Suprapubic skin (tissue), 4 donors: ENCODE measurements at places on chromosomes 7 and 10.

- no peak for DNase-seq
Measured at GRCh38 chr10:132723330-132723970, 62.5 kb downstream of the NKX6-2 start.

DNA sequence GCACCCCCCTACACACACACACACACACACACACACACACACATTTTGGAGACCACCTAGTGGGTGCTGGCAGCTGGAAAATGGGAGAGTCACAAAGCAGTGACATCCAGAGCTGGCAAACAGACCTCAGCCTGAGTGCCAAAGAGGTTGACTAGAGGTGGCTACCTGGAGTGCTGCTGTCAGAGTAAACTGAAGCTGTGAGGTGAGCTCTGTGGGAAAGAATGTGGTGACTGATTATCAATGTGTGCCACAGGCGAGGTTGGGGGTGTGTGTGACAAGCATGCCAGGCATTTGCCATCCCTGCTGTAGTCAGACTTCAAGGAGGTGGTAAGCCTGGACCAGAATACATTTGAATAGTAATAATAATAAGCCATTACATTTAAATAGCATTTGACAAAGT is 120.6 kb downstream of the SLIT1 start:
- no peak for DNase-seq

GRCh38 chr7:127807829-127808228 is 155.8 kb downstream of the SND1 start:
- DNase-seq, result no peak

DNA sequence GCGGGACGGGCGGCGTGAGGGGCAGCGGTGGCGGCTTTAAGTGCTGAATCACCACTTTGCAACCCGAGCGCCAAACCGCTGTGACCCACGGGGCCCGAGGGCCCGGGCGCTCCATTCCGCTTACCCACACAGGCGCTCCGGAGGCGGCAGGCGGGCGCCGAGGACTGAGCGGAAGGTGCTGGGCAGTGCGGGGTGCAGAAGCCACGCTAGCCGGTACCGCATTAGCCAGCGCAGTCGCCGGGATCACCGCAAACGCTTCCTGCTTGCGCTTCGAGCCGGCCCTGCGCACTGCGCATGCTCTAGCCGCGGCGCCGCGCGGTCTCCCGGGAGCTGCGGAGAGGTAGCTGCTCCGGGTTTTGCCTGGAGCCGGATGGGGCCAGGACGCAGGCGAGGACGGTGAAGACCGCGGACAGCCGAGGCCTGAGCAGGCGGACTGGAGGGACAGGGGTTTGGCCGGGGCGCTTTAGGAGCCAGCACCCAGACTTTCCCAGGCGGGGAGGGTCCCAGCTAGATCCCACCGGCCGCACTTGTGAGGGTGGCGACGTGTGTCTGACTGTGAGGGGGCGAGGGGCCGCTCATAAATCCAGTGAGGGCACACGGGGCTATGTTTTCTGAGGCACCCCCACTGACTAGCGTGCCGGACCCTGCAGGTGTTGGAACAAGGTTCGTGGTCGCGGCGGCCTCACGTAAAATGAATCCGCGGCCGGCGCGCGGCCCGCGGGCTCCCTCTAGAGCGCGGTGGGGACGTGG is at the start of gene IDE:
TSS of gene IDE (minus strand) at position 296 of the 750 bp plus-strand sequence. CDS start at position 222, 74 bp downstream.
- DNase-seq, result peak; percentile 92

- no peak for DNase-seq
Measured at GRCh38 chr10:2921956-2922680, 145.2 kb upstream of the PFKP start.

- DNase-seq, result no peak
Measured at GRCh38 chr10:118692872-118693271, 61.9 kb downstream of the CACUL1 start.

- no peak for DNase-seq
Measured at GRCh38 chr7:102834466-102834865, 78.3 kb upstream of the LRRC17 start.

DNA sequence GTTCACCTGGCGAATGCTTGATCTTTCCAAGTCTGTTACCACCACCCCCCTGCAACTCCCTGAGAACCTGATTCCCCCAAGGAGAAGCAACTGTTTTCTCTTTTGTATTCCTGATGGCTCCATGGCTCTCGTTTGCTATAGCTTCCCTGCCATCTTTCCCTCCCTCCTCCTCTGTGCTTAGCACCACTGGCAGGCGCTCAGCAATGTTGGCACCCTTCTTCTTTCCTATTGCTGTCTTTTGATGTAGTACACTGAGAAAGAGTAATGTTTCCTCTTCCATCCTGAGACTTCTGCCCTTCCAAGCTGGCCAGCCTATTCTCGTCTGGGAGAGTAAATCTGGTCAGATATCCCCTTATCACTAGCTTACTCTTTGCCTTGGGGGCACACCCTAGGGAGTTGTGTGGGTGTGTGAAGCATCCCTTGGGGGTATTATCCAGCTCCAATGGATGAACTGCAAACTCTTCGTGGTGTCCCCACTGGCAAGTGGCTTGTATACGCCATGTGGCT is 74.0 kb downstream of the BMPER start:
- no peak for DNase-seq
